NCI-H1930 (cell line): ENCODE measurements at places on chromosomes 5 and 9.

- no peak for DNase-seq
Measured at GRCh38 chr9:129482521-129483414, 138.1 kb downstream of the C9orf50 start.

DNA sequence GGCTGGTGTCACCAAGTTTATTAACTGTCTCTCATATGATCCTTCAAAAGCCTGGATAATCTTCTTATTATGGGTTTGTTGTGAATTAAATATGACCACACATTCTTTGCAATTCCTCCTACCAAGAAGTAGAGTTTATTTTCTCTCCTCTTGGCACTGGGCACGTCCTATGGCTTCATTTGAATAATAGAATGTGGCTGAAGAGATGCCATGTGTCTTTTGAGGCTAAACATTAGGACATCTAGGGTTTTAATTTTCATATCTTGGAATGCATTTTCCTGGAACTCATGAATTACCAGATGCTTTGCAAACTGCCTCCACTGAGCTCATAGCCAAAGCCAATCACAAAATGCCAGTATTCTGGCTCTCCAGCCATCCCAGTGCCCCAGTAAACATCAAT is 19.9 kb upstream of the SCGB3A2 start:
- no peak for DNase-seq

- no peak for DNase-seq
Measured at GRCh38 chr9:93365427-93366118, 85.9 kb upstream of the FAM120A start.

GRCh38 chr5:168047669-168048111 is 243.8 kb upstream of the WWC1 start:
- DNase-seq, result no peak

DNA sequence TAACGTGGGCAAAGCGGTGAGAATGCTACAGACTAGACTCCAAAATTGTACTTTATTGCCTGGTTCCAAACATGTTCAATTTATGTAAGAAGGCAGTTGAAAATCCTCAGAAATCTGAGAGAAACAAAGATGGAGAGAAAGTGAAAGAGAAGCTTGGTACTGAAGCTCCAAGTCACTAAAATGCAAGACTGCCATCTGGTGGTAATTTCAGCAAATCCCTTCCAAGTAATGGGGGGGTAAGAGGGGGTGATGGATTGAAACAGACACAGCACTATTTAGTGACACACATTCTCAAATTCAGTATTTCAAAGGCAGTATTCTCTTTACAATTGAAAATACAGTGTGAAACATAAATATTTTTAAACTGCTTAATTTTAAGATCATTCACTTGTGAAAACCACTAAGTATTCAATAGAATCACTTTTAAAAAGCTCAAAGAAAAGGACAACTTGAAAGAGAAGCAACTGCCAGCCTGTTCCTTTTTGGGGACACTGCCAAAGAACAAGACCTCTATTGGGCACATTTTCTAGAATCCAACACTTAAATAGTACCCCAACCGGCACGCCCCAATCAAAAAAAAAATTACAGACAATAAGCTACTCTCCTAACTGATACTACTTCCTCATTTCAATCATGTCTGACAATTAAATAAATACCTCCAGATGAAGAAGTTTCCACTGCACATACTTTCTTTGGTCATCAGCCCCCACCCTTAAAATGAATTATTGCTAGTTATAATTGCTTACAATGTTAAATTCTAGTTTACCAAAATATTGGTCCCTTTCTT is 131.5 kb downstream of the AGTPBP1 start:
- peak; percentile 16 for DNase-seq

DNA sequence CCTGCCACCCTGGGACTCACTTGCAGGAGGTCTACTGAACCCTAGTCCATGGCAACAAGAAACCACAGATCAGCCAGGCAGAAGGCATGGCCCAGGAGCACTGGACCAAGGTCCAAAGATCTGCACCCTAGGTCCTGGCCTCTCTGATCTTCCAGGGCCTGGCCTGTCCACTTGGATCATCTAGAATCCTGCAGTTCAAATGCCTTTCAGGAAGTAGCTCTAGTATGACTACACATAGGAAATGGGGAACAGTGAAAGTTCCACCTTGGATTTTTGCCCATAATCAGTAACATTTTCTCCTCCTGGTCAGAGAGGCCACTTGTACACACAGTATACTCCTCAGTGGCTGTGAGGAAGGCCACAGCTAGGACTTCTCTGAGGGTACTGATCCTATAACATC is 11.5 kb downstream of the ANXA6 start:
- no peak for DNase-seq

DNA sequence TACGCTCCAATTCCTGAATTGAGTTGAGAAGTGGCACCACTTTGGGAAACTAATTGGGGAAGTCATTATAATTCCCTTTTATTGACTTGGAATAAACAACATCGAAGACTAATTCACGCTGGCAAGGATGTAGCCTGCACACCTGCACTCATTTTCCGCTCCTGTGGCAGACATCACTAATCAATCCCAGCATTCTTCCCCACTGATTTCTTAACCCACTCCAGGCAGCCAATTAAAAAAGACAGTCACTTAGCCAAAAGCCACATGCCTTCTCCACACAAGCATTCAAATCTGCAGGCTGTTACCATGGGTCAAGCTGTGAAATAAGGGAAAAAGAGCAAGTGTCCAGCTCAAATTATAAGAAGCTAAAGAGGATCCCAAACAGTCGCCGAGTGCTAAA is 68.2 kb upstream of the HRH2 start:
- DNase-seq, result no peak

DNA sequence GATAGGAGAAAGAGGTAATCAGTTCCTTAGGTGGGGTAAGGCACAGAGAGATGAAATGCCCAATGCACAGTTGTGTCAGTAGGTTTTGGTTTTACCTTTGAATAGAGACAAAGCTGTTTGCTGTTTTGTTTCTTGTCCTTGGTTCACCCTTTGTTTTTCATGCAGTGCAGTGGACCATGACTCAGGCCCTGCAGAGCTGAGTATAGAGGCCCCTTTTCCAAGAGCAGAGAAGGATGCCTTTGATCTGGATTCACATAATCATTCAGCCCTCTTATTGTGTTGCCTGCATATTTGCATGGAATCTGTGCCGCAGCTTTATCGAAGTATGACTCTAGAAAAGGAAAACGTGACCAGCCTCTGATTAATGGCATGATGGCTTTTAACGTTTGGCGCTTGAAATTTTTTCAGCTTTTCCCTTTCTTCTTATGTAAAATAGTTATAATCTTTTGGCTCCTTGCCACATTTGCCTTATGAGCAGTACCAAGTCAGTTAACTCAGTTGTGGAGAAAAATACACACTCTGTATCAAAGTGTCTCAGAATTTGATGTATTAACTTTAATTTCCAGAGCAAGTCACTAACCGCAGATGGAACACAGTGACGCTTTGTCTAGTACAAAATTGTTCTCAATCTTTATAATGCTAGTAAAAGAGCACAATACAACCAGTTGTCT is 197.6 kb downstream of the KDM4C start:
- no peak for DNase-seq

GRCh38 chr9:126989847-126990842 is 75.6 kb downstream of the RALGPS1 start:
- no peak for DNase-seq

DNA sequence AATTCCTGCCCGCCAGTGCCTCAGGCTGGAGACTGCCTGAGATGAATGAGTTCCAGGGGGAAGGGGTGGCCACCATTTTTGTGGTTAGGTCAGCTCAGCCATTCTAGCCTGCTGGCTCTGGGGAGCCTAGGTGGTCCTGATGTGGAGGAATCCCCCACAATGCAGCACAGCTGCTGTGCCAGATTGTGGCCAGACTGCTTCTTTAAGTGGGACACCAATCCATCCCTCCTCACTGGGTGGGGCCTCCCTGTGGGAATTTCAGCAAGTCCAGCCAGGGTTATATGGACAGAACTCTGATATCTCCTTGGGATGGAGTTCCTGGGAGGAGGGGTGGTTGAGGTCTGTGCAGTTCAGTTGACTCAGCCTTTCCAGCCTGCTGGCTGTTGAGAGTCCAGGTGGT is 51.2 kb upstream of the DAP start:
- DNase-seq, result no peak

GRCh38 chr5:154332451-154332850 is 113.3 kb upstream of the SAP30L start:
- DNase-seq, result no peak

- no peak for DNase-seq
Measured at GRCh38 chr5:102481054-102481715, 17.6 kb downstream of the SLCO6A1 start.

GRCh38 chr5:128695791-128696530 is 157.9 kb upstream of the FBN2 start:
- DNase-seq, result no peak

DNA sequence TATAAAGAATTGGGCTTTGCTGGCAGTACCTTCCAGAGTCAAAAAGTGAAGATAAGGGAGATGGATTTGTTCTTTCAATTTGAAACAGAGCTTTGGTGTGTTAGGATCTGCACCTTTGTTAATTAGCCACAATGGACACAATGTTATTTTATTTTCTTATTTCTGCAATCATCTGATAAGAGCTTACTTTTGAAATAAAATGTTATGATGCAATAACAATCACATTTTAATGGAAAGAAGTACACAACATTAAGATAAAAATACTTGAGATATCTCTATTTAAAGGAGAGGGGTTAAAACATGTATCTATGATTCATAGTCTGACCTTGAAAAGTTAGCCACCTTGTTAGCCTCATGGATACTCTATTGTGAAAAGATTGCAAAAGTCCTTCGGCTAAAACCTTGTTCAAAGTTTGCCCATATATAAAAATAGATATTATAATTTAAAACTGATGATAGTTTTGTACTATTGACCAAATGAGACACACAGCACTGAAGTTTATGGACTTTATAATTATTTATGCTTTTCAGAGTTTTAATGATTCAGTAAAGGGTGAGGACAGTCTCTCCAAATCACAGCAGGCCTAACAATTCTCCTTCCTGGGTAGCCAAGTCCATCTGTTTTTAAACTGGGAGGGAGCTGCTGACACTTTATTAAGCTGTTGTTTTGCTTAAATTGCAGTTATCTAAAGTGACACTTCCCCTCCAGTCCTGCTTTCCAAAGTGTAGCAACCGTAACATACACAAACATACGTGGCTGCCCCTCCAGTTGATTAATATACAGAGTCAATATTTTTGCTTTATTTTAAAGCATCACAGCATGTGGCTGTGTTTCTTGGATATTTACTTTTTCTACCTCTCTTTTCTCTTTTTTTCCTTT is 47.6 kb upstream of the DAP start:
- DNase-seq, result no peak

DNA sequence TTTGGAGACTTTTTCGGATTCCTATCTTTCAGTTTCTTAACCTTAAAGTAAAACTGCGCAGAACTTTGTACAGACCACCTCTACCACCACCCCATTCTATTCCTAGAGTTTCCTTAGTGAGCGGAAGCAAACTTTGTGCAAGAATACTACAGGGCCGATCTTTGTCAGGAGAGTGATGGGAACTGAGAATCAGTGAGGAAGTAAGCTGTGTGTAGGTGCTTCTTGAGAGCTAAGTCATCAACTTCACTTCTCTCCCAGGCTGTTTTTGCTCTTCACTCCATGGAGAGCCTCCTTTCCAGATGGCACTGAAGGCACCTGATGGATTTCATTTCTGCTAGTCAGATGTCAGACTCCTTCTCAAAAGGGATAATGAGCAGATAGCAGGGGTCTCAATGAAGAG is 127.3 kb downstream of the SPATA31D1 start:
- no peak for DNase-seq

DNA sequence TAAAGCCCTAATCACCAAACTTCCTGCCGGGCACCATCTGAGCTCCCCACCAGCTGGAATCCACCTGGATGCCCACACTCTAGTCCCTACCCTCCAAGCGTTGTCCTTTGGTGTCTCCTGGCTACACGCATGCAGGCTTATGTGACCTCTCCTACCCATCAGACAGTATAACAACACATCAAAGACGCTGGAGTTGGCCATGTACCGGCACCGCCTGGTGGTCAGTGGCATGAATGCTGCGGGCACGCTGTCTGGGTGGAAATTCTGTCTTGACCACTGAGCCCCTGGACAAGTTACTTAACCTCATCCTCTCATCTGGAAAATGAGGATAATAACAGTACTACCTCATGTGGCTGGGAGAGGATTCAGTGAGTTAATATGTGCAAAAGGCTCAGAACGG is 23.4 kb upstream of the CORO2A start:
- DNase-seq, result no peak

DNA sequence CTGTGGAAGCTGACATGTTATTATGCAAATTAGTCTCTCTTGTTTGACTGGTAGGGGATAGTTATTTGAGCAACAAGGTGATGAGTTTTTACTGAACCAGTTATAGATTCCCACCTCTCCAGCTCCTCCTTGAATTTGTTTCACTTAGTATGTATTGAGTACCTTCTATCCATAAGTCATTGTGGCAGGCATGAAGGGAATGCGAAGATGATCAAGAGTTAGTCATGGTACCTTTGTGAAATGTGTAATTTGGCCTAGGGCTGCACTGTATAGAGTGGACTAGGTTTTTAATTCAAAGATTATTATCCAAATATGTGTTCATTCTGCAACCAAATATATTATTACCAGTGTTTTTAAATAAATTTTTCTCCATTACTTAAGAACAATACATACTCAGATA is 110.1 kb downstream of the HACD4 start:
- no peak for DNase-seq

DNA sequence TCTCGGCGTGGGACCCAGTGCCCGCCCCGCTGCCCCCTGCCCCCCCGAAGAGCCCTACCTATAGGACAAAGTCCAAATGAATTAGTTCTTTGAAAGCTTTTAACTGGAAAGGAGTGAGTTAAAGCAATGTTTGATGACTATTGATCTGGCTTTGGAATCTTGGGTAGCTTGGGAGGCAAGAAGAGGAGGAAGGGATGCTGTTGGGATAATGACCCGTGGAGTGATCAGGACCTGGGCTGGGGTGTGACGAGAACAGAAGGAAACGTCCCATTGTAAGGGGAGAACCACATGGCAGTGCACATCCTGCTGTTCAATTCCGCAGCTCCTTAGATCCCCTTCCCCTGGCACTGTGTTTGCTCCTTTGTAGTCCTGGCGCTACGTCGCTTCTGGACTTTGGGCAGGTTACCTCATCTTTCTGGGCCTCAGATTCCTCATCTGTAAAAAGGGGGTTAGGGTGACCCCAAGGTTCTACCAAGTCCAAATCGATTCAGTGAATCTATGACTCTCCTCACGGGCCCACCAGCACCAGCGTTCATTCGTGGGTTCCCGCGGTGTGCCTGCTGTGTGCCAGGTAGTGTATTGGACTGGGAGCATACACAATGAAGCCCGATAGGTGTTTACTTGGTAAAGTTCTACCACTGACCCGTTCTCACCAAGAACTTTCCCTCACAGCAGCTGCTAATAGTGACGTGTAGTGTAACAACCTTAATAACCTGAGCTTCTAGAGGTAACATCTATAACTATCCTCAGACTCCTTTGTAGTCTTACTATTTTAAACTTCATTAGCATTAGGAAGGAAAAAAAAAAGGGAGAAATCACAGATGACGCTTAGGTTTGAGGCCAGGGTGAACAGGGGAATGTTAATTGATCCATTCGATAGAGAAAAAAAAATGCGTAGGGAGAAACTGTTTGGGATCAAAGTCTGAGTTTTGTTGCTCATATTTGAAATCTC is 1.1 kb upstream of the NADK2 start:
- no peak for DNase-seq

GRCh38 chr9:137030538-137031527 is 1.1 kb downstream of the FUT7 start:
- DNase-seq, result no peak

- DNase-seq, result no peak
Measured at GRCh38 chr5:123007182-123007581, 29.3 kb downstream of the PPIC start.
